ENCODE measurements at places on chromosomes 6 and 20. TPM values are rescaled to one million over a fixed set of nuclear protein-coding genes. Genes with fewer than 3 reads are reported as not detected.

BPI gene
- not detected for total RNA-seq

GRCh38 chr20:61052776-61053442, 199.2 kb upstream of the CDH4 start:
- DNase-seq = peak; percentile 10

GRCh38 chr6:45148711-45149341, 179.3 kb upstream of the RUNX2 start:
- peak; percentile 88 for DNase-seq

DNA sequence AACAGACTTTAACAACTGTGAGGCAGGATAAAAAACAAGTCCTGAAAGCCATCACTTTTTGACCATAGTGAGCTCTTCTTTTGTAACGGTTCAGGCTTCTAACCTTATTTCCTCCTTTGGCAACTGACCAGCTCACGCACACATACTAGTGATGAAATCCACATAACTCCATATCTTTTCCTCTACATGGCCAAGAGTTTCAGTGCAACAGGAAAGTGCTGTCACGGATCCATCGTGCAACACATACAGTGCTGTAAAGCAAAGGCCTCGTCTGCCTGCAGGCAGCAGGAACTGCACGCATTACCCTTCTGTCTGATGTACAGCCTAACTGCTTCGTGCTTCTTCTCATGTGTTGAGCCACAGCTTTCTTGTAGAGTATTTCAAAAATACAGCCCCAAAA, 108.5 kb downstream of the EPM2A start:
- no peak for DNase-seq

SLC12A5 gene
- total RNA-seq = under 0.01 TPM

DNA sequence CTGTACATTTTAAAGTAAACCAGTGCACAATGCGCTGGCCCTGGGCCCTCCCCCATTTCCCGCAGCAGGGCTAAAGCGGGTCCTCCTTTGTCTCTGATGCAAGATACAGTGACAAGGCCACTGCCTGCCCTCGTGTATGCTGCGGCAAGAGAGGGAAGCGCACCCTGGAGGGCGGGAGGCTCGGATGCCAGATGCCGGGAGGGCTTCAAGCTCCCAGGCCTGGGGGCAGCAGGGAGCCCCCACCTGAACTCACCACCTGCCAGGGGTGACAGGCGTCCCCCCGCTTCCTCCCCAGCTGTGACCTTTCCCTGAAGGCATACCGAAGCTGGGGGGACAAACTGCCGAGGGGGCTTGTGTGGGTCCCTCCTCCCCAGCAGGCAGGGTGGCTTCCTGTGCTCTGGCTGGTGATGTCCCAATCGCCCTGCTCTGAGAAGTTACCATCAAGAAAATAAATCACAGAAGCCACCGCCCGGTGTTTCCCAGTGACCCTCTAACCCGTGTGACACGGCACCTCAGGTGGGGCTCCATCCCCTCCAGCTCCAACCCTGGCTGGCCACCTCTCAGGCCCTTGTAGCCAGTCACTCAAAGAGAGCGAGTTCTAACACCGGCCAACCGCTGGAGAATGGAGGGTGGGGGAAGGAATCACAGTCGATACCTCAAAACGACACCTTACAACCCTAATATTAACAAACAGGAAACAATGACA, 203.3 kb downstream of the PREX1 start:
- no peak for DNase-seq

DNA sequence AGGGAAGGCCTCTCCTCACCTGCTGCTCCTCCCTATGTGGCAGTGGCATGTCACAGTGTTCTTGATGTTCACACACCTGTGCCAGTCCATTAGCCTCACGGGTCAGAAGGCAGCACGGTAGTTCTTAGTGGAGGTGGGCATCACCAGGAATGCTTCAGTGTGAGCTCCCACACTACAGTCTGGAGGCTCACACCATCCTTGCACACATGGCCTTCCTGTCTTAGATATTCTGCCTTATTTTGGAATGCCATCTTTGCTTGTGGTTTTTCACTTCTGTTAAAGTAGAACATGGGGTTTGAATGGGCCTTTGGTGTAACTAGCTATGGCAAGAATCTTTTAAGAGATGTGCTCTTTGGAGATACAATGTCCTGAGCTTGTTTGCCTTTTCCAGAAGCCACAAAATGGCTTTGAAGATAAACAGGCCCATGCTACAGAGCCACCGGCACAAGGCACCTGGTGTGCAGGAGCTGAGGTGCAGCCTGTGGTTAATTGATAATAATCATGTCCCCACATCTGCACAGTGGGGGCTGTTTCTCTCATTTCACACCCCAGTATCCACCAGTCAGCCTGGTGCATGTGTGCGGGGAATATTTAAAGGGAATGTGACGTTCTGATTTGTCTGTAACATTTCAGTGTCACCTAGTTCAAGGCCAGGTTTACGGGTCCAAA, 3.2 kb upstream of the SLC17A9 start:
- peak; percentile 30 for DNase-seq

GRCh38 chr20:37242503-37242902, 19.1 kb downstream of the GHRH start:
- DNase-seq = no peak

PTCHD4 gene
- 6.5 TPM for total RNA-seq

SRMS gene
- not detected for total RNA-seq

GRCh38 chr20:10576411-10577090, 97.2 kb downstream of the JAG1 start:
- no peak for DNase-seq

DNA sequence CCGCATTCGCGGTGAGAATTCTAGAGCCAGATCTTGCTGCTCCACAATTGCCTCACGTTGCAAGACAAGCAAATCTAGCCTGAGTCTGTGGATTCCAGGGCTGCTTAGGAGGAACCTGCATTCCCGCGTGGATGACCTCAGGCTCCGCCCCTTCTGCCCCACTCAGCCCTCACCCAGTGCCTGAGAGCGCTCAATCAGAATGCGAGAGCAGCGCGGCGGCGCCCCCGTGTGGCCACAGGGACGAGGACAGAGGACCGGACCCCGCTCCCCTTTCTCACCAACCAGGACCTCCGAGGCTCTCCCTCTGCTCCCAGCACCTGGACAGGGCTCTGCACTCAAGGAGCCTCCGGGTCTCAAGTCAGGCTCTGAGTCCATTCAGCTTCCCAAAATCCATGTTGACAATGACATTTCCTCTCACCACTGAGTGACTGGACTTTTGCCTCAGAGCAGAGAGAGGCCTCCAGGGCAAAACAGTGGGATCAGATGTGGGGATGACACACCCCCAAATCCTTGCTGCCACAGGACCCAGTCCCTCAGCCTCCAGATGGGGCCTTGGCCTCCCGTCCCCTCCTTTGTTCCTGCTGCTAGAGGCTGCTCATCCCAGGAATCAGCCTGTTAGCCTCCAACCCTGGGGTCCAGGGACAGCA, 52.0 kb downstream of the RPP21 start:
- DNase-seq = peak; percentile 87

All from osteoblast (primary cell).